ENCODE measurements at places on chromosomes 11 and 22.

DNA sequence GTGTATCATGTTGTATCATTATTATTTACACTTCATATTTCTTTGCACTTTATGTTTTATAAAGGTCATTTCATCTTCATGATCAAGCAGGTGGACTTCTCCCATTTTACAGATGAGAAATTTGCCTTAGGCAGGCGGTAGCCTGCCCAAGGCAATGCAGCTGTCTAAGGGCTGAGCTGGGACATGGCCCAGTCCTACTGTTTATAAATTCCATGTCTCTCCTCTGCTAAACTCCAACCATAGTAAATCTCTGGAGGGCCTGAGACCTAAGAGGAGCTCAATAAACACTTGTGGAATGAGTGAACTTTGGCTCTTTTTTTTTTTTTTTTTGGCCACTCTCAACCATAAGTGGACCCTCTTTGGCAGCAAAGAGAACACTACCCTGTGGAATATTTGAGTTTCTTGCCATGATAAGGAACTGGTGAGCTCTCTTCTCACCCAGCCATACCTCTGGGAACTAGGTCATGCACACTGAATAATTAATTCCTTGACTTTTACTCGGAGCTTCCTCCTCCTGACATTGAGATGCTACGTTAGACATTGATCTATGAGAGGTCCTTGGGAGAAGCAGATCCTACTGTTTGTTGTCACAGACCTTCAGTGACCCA is 29.9 kb downstream of the MICAL2 start:
- DNase-seq = no peak

DNA sequence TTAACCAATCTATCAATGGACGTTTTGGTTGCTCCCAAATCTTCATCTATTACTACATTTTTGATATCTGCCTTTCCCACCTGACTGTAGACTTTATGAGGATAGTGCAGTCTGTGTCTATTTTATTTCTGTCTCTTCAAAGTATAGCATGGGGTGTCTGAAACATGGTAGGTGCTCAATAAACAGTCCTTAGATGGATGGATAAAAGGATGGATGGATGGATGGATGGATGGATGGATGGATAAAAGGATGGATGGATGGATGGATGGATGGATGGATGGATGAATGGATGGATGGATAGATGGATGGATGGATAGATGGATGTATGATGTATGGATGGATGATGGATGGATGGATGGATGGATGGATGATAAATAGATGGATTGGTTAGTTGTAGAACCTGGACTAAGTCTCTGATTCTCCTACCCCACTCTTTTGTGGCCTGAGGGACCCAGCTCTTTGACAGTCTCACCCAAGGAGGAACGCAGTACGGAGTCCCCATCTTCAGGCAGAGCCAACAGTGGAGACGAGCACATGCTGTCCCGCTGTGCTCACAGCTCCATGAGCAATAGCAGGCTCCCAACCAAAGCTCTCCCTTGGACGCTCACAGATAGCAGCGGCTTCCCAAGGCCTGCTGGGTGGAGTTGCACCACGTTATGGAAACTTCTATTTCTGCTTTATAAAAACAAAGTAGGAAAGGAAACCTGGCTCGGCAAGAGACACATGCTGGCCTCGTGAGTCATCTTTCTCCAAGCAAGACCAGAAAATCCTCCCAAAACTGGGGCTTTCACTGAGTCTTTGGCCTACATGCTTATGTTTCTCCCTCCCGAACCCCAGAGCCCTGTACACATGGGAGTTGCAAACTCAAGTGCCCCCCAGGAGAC is 448.0 kb downstream of the MIAT start:
- no peak for DNase-seq

GRCh38 chr11:107720303-107720774 is 8.5 kb upstream of the SLN start:
- DNase-seq = no peak

GRCh38 chr11:86575927-86576326 is 96.5 kb downstream of the ME3 start:
- DNase-seq = no peak

DNA sequence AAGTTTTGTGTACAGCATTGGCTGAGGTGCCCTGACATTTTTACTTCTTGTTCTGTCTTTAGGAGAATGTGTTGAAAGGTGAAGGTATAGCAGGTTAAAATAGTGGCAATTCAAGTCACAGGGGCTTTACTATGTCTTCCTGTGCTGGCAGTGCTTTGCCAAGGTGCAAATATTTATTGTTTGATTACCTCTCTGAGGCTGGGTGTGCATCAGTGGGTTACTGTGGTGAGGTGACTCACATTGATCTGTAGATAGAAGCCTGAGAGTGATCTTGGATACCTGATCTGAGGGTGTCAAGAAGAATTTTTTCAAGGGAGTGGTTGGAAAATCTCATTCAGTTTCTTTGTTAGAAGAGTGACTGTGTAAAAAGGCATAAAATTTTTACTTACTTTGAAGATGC is 90.0 kb downstream of the ARHGAP42 start:
- DNase-seq = no peak

DNA sequence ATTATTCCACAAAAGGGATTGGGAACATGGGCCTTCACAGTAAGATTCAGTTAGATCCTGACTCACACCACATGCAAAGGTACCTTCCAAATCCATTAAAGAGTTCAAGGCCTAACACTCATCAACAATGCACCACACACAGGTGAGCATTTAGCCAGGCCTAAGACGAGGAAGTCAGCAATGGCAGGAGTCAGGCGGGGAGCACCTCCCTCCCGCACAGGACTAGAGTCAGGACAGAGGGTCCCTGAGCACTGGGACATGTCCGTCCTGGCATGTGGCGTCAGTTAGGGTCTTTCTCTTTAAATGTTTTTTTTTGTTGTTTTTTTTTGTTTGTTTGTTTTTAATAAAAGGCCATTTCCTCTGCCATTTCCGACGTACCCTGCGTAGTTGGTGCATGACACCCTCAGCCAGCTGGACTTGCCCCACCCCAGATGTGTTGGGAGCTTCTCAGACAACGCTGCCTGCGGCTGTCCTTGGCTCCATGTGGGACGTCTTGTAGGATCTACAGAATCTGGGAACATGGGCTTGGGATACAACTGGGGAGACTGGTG is 1458.6 kb downstream of the BRD1 start:
- DNase-seq = no peak

GRCh38 chr22:28989035-28989464 is 72.6 kb downstream of the C22orf31 start:
- DNase-seq = no peak

GRCh38 chr22:50498322-50498890 is 9.1 kb downstream of the LMF2 start:
- no peak for DNase-seq

GRCh38 chr11:8342821-8343681 is 79.4 kb upstream of the LMO1 start:
- DNase-seq = no peak

- DNase-seq = no peak
These were observed 110.0 kb upstream of the GAL start for GRCh38 chr11:68574308-68574707.

DNA sequence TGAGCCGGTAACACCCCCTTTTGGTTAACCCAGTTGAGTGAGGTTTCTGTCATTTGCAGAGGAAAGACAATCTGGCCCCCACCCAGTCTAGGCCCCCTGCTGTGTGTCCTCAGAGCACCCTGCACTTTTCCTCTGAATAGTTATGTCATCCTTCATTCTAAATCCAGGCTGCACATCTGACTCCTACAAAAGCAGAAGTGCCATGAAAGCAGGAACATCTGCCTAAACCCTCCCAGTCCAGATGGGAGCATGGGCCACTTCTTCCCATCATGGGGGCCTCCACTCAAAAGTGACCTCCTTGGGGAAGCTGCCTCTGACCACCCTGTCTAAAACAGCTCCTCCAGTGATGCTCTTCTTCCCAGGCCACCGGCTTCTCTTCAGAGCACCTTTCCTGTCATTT is 53.7 kb upstream of the HMGXB4 start:
- no peak for DNase-seq

DNA sequence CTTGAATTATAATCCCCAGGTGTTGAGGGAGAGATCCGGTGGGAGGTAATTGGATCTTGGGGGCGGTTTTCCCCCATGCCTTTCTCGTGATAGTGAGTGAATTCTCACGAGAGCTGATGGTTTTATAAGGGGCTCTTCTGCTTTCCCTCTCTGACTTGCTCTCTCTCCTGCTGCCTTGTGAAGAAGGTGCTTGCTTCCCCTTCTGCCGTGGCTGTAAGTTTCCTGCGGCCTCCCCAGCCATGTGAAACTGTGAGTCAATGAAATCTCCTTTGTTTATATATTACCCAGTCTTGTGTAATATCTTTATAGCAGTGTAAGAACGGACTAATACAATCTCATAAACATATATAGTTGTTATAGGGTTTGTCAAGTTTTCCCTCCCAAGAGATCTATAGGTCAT is 32.8 kb downstream of the KCNE3 start:
- DNase-seq = no peak

- no peak for DNase-seq
These were observed 90.8 kb upstream of the CD82 start for GRCh38 chr11:44474702-44475101.

DNA sequence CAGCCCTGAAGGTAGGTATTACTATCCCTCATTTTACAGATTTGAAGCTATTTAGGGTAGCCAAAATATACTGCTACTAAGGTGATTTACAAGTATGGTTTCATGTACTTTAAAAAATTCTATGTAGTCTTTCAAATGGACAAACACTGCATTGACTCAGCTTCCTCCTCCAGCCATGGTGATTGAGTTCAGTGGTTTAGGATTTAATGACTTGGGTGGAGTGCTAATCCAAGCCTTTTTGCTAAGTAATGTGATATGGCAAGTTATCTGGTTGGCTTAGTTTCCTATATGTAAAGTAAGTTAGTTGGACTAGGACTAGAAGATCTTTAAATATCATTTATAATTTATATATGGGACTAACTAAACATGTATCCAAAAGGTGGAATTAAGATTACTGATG is 77.9 kb downstream of the ARHGAP20 start:
- DNase-seq = no peak

DNA sequence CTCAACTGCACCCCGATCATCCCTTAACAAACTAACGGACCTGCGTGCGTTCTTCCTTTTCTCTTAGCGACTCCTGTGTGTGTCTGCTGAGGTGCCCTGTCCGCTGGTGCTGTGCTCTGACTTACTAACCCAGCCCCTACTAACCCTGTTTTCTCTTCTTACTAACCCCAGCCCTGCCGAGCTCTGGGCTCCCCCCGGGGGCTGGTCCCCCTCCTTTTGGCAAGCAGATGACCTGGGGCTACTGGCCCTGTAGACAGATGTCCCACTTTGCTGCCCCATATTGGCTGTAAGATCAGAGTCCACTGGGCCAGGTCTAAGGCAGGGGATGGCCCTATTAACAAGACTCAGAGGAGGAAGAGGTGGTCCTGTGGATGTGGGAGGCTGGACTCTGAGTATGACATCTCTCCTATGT is 14.7 kb downstream of the MIAT start:
- DNase-seq = no peak

DNA sequence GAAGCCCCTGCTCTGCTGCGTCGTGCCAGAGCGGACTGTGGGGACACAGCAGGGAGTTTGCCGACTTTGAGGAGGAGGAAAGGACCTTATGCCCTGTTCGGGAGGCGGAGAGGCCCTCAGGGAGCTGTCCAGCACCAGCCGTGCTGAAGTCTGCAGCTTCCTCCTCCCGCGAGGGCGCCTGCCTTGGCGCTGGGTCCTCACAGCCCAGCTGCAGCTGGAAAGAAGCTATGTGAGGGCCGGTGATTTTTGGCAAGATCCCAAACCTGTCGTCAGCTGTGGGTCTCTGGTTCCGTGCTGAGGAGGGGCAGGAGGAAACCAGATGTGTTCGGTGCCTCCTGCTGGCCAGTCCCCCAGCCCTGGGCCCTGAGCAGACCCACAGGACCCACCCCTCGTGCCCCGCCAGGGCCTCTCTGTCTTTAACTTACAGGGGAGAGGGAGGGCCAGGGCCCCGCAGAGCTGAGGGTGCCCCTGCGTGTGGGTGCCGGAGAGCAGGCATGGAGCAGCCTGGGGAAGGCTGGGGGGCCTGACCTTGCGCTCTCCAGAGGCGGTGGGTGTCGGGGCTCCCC is 12.0 kb downstream of the BRSK2 start:
- no peak for DNase-seq

GRCh38 chr11:116326146-116326545 is 446.6 kb downstream of the BUD13 start:
- no peak for DNase-seq

DNA sequence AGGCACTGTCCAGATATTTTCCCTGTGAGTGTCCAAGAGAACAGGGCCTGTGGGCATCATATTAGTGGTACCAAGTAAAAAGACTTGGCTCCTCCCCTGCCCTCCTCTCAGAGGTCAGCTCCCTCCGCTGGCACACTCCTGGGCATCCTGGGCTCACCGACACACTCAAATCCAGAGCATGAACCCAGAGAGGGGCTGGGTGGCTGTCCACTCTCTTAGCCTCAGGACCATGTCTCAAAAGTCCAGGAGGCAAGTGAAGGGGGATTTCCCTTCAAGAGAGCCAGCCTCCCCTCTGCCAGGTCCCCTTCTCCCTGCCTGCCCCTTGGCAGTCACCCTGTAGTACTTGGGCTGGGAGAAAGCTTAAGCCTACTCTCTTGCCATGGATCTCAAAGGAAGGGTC is 10.3 kb downstream of the BCL9L start:
- no peak for DNase-seq

DNA sequence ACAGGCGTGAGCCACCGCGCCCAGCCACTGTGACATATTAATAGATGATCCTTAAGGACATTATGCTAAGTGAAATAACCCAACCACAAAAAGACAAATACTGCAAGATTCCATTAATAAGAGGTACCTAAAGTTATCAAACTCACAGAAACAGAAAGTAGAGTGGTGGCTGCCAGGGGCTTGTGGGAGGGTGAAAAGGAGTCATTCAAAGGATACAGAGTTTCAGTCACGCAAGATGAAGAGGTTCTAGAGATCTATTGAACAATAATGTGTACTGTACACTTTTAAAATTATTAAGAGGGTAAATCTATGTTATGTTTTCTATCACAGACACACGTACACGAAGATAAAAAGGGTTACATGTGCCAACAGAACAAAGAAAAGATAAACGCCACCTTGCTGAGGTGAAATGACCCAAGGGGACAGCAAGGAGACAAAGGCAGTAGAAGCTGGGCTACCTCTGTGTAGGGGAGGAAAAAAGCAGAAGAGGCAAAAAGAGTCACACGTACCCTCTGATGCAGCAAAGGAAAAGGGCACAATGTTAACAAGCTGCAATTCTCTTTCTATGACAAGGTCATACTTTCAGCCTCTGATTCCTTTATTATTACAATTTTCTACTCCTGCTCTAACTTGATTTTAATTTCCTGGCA is 65.3 kb downstream of the AMBRA1 start:
- no peak for DNase-seq

- no peak for DNase-seq
These were observed 4.8 kb downstream of the DSCAML1 start for GRCh38 chr11:117792241-117792640.
